Right renal pelvis (tissue), 4 donors: ENCODE measurements at places on chromosomes 5 and 9. TPM values are rescaled to one million over a fixed set of nuclear protein-coding genes. Genes with fewer than 3 reads are reported as not detected.

DNA sequence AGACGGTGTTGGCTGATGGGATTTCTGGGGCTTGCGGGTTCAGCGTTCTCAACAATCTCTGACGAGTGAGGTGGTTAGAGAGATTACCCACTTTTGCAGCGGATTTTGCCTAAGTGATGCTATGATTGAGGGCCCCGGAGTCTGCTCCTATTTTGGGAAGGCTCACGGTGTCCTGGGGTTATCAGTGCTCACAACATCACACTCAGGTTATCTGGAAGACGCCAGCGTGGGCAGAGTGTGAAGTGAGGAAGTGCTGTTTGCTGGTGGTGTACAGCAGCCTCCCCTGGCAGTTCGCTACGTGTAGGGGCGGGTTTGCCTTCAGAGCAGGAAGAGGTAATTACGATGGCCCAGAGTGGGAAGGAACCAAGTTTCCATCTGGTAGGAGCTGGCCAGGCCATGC lies 341.2 kb upstream of the IRX2 start:
- DNase-seq = no peak

DNA sequence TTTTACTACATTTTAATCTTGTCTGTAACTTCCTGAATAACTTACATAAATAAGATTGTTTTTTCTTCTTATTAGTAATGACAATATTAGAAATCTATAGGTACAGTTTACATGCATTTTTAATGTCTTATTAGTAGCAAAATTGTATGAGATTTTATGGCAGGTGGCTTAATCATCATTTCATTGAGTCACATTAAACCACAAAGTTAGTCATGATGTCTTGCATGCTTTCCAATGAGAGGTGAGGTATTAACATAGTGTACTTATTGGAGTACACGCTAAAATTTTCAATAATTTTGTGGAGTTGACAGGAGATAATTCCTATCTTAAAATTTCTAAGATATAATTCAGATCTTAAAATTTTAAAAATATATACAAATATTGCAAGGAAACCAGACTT lies 989.6 kb upstream of the ARRDC3 start:
- no peak for DNase-seq

DNA sequence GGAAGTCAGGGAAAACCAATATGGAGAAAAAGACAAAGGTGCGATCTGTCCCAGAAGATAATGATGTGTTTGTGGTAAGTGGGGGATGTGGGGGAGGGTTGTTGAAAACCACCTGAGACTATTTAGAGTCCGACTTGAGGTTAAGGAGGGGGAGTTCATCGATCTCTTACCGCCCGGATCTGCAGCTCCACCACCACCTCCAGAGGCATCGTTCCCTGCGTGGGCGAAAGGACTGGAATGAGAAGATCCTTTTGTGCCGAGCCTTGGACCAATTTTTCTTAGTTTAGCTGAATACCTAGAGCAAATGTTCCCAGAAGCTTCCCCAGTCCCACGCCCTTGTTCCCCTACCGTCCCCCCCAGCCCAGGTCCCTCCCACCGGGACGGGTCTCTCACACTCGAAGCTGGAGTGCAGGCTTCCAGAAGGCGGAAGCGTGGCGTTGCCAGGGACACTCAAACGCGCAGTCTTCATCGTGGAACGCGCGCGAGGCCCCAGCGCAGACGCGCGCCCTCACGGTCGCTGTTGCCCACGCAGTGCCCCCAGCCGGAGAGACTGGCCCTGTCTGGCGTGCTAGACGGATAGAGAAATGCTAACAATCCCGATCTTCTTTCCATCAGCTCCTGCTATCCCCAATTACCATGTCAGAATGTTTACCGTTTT lies at the start of gene SPATA6L:
Gene SPATA6L, minus strand, starts transcription at position 439 of the 658 bp plus-strand sequence. Its CDS starts 230 bp downstream, at position 209.
- no peak for DNase-seq

- DNase-seq = no peak
These were observed 41.6 kb upstream of the TLR4 start for GRCh38 chr9:117662651-117663050.

GRCh38 chr5:68618501-68618900 lies 402.9 kb downstream of the PIK3R1 start:
- no peak for DNase-seq

- no peak for DNase-seq
These were observed 191.0 kb upstream of the KIF2A start for GRCh38 chr5:62115014-62115413.

DNA sequence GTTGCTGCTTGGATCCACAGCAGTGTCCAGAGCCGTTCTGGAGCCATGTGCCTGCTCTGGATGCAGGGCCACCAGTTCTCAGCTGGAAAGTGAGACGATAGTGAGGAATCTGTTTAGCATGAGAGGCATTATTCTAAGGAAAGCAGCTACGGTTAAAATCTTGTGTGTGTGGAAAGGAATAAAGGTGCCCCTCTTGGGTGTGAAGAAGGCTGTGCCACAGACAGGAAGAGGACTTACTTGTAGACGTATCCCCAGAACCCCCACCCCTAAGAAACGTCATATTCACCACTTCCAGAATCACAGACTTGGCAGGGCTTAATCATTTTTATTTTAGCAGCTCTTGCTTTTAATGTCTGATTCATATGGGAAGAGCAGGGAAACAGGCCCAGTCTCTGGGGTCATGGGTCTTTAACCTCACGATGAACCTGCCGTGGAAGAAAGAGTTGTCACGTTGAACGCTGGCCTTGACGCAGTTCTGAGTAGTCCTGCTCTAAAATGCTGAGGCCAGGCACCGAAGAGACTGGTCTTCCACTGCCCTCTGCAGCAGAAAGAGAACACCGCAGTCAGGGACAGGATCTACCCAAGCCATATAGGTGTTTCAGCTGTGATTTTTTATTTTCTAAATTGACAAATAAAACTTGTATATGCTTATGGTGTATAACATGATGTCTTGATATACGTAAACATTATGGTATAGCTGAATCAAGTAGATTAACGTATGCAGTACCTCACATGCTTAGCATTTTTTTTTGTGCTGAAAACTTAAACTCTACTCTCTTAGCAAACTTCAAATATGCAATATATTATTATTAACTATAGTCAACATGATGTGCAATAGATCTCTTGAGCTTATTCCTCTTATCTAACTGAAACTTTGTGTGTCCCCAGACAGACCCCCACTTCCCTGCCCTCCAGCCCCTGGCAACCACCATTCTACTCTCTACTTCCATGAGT lies 38.8 kb downstream of the CARTPT start:
- DNase-seq = no peak

DNA sequence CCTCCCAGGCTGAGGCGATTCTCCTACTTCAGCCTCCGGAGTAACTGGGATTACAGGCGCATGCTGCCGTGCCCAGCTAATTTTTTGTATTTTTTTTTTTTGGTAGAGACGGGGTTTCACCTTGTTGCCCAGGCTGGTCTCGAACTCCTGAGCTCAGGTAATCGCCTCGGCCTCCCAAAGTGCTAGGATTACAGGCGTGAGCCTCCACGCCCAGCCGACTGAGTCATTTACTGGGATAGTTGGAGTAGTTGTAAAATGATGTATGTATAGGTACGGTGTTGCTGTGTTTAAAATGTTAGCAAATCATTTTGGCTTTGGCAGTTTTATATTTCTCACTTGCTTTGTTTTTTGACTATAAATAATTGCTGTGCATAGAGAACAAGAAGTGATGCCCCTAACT lies 209.4 kb downstream of the ADAMTSL1 start:
- DNase-seq = no peak

ADRA1B gene
- polyA plus RNA-seq = 3.0 TPM

SLC6A18 gene
- polyA plus RNA-seq = 0.24 TPM

GABRB2 gene
- 1.9 TPM for polyA plus RNA-seq

UIMC1 gene
- 36.7 TPM for polyA plus RNA-seq

ANKRD18B gene
- 1.1 TPM for polyA plus RNA-seq

CCDC192 gene
- polyA plus RNA-seq = 1.1 TPM

PCDHA4 gene
- polyA plus RNA-seq = 1.2 TPM
